ENCODE measurements at places on chromosomes 13 and 19.

- no peak for DNase-seq
These were observed 14.2 kb downstream of the RAB8A start for GRCh38 chr19:16125737-16126495.

- no peak for DNase-seq
These were observed 104.4 kb upstream of the LSM14A start for GRCh38 chr19:34067861-34068271.

DNA sequence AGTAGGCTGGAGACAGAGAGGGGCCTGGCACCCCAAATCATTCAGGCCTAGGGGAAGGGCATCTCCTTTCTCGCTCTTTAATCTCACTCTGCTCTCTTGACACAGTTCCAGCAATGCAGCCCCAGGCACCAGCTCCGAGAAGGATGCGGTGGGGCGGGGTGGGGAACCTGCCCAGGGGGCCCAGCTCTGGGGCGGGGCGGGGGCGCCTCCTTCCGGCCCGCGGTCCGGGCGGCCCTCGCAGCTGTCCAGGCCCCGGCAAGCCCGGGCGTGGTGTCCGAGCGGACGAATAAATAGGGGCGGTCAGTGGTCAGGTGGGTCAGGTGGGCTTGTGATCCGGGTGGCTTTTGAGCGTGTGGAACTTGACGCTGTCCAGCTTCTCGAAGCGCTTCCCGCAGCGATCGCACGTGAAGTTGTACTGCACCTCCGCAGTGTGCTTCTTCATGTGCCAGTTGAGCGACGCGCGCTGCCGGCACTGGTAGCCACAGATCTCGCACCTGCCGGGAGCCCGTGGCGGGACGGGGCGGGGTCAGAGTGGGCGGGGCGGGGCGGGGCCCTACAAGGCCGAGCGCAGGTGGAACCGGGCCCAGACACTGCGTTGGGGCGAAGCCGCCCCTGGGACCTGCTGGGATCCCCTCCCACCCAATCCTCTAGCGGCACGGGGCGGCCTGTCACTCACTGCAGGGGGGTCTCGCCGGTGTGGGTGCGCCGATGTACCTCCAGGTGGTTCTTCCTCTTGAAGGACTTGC is 2.7 kb upstream of the ELAVL3 start:
- DNase-seq: no peak

DNA sequence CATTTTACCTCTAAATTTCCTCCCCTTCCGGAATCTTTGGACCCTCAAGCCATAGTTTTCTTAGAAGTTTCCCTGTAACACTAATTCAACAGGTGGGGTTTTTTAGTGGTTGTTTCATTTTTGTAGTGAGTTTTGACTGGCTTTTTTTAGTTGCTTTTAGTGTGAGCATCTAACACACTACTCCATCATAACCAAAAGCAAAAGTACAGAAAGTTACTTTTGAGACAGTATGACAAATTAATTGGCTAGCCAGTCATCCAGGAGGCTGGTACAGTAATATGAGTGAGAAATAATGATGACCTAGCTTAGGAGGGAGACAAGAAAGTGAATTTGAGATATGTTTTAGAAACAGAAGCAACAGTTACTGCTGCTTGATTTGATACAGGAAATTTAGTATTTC is 71.5 kb downstream of the DNAJC15 start:
- no peak for DNase-seq

DNA sequence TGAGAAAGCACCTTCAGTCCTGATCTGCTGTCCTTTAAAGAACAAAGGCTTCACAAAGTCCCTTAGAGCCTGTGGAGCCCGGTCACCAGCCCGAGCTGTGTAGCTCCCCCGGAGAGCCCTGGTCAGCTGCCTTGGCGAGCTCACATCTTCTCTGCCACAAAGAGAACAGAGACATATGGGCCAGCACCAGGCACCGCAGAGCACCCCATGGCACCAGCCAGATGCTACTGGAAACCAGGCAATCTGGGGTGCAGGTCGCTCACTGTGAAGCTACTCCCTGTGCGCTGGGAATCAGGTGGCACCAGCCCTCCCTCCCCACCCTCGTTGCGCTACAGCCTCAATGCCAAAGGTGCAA is 44.3 kb upstream of the F7 start:
- DNase-seq: no peak

DNA sequence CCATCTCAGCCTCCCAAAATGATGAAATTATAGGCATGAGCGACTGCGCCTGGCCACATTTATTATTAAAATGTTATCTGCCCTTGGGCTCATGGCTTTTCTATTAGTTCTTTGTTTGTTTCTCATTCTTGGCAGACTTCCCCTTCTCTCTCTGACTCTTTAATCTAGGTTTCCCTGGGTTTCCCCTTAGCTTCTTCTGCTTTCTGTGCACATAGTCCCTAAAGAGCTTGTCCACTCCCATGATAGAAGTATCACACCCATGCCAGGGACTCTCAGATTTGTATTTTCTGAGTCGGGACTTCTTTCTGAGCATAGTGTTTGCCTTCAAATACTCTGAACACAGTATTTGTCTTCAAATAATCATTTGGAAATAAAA is 38.6 kb upstream of the ITM2B start:
- no peak for DNase-seq

- no peak for DNase-seq
These were observed 9.2 kb upstream of the SERP2 start for GRCh38 chr13:44364345-44365000.

DNA sequence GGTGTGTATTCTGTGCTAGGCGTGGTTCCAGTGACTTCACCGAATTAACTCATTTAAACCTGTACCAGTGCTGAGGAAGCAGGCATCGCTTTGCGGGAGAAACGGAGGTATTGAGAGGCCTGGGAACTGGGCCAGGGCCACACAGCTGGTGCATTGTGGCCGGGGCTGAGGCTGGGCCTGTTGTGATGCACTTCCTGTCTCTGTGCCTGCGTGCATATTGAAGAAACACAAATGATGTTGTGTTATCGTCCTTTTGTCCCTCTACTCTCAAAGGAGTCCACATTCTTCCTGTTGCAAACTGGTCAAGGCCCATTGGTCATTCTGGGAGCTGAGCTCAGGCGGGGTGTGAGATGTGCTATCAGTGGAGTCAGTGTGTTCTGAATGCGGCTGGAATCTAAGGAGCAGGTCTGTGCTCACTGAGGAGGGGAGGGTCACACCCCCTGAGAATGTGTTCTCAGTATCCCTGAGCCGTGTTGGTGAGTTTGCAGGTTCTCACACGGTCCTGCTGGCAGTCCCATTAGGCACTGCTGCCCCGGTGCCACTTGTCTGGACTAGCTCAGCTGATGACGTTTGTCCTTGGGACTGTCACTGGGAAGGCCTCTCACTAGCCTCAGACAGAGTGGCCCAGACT is 62.1 kb downstream of the ARHGEF7 start:
- DNase-seq: peak; percentile 48

DNA sequence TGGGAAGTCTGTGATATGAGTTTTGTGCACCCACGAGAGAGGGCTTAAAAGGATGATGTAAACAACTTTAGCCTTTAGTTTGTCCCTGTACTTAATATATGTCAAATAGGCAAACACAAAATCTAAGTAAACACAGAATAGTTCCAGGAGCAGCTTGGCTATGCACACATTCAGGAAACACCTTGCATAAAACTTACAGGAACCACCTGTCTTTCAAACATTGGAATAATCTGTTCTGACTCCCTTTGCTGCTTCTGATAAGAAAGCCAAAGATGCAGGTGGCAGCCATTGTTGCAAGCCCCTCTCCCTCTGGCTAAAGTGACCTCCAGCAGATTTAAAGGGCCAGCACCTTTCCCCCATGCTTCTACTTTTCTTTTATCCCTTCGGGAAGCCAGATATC is 4.7 kb downstream of the EEF1AKMT1 start:
- no peak for DNase-seq

GRCh38 chr19:46482631-46483030 is 11.3 kb upstream of the PNMA8A start:
- DNase-seq: no peak

GRCh38 chr19:29524201-29524911 is 1.4 kb upstream of the VSTM2B start:
- peak; percentile 73 for DNase-seq

DNA sequence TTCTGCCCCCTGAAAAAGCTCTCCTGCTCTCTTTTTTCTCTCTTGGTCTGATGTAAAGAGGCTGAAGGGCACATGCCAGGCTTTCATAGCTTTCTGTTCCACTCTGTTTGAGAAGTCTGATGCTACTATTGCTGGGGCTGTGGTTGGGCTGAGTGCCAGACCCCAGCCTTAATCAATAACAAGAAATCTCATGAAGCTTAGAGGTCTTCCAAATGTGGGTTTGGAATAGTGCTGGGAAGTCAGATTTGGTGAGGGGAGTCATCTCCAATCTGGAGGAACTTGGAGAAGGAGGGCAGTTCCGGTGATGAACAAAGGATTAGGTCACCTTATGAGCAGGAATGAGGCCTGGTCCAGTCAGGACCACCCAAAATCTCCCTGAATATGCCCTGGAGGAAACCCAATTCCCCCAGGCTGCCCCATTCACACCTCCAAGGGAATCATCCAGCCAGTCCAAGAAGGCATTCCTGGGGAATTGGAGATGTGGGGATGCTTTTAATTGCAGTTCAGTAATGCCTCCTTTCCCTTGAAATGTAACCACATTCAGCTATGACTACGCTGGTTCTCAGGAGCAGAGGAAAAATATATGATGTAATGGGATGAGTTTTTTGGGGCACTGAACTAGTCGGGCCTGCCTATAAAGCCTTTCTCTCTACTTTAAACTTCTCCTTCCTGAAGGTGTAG is 102.0 kb downstream of the STARD13 start:
- no peak for DNase-seq

- DNase-seq: no peak
These were observed 61.0 kb downstream of the STK24 start for GRCh38 chr13:98515818-98516465.

GRCh38 chr19:12873891-12874745 is 7.1 kb downstream of the DNASE2 start:
- DNase-seq: no peak

Data from amygdala (tissue), 56 donors.